ENCODE measurements at places on chromosomes 16 and 17.

DNA sequence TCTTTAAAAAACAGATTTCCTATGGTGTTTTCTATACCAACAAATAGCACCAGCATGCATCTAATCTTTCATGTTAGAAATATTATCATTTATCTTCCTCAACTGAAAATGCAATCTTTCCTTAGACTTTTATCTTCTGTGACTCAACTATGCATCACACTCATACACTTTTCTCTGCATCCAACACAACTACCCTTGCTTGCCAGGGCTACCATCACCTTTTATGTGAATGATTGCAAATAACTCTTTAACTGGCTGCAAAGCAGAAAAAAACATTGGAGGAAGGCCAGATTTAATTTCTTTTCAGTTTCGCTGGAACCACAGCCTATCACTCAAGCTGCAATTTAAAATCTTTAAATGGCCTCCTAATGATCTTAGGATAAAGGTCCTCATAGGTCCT is 212.9 kb downstream of the CDH8 start:
- DNase-seq: no peak

GRCh38 chr17:17176341-17176740 is 29.8 kb downstream of the PLD6 start:
- no peak for DNase-seq

DNA sequence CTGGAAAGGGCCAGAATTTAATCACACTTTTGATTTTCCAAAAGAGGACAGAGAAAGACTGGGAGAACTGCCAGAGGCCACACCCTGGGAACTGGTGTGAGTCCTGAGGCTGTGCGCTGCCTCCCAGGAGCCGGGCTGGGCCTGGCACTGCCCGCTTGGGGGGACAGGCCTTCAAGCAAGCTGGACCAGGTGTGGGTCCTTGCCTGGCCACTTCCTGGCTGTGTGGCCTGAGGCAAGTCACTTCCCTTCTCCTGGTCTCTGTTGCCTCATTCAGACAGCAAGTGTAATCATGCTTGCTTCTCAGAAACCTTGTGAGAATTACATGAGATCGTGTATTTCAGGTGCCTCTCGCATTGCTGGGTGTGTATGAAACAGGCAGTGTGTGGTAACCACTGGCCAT is 143.0 kb downstream of the SNX29 start:
- DNase-seq: no peak

- DNase-seq: no peak
Observed at GRCh38 chr16:54347961-54348360, 61.4 kb upstream of the IRX3 start.

DNA sequence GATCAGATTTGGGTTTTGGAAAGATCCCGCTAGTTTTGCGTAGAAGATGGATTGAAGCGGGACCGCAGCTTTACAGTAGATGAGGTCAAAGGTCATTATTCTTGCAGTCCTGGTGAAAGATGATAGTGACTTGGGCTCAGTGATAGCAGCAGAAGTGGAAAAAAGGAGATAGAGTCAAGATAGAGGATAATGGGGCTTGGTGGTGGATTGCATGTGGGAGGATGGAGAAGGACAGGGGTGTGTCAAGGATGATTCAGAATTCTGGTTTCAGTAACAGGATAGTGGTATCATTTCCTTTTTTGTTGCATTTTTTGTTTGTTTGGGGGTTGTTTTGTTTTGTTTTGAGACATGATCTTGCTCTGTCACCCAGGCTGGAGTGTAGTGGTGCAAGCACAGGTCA is 28.7 kb downstream of the CHD9NB start:
- DNase-seq: no peak

- DNase-seq: no peak
Observed at GRCh38 chr16:508884-509736, 18.4 kb upstream of the CAPN15 start.

GRCh38 chr17:75271955-75272847 is 1.2 kb upstream of the MIF4GD start:
- no peak for DNase-seq

DNA sequence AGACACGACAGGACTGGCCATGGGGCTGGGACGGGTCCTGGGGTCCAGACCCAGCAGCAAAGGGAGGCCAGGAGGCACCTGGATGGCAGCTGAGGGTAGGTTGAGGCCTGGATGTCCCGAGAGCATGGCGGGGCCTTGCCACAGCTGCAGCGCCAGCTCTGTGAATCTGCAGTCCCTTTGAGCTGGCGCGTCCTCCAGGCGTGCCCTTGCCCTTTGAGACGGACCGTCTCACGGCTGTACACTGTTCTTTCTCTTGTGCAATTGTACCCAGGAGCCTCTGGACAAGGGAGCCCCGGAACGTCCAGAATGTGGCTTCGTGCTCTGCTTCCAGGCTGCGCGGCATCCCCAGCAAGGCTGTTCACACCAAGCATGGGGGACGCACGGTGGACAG is 69.5 kb upstream of the CIBAR2 start:
- no peak for DNase-seq

- no peak for DNase-seq
Observed at GRCh38 chr17:64406321-64407200, 15.9 kb upstream of the PECAM1 start.

DNA sequence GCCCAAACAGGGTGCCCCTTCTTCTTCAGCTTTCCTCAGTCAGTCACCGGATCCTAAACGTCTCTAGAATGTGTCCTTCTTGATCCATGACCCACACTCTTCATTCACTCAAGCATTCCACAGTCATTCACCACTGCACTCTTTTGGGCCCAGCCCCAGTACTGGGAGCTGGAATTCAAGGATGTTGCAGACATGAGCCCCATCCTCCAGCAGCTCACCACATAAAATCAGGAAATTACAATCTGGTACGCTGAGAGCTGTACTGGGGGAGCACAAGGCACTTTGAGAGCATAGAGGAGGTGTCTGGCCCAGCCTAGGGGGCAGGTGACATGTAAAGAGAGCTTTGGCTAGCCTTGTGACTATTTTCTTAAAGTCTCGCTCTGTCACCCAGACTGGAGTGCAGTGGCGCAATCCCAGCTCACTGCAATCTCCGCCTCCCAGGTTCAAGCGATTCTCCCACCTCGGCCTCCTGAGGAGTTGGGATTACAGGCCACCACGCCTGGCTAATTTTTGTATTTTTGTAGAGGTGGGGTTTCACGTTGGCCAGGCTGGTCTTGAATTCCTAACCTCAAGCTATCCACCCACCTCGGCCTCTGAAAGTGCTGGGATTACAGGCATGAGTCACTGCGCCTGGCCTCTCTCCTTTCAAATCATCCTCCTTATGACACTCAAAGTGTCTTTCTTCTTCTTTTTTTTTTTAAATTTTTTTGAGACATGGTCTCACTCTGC is 18.7 kb downstream of the CES4A start:
- DNase-seq: no peak

DNA sequence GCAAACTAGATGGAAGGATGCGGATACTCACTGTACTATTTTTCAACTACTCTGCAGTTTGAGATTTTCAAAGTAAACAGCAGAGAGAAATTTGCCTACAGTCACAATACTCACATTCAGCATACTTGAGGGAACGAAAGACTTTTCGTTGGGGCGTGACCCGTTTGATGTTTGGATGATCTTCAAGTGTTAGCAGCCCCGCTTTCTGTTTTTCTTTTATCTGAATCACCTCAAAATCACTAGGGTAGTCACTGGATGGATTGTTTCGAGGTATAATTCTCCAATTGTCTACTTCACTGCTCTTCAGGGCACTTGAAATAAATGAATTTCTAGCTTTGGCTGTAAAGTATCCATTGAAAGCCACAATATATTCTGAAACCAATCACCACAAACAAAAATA is 17.8 kb downstream of the MBTPS1 start:
- no peak for DNase-seq

GRCh38 chr17:66751771-66752170 is 83.1 kb upstream of the CACNG5 start:
- no peak for DNase-seq

GRCh38 chr16:30447512-30448226 is 2.0 kb upstream of the SEPHS2 start:
- no peak for DNase-seq

GRCh38 chr17:37146086-37147064 is 197.6 kb downstream of the AATF start:
- no peak for DNase-seq

GRCh38 chr17:41627316-41628072 is 3.1 kb upstream of the KRT17 start:
- no peak for DNase-seq

- no peak for DNase-seq
Observed at GRCh38 chr17:48021934-48022333, 15.7 kb downstream of the COPZ2 start.

GRCh38 chr17:77935121-77935571 is 23.4 kb upstream of the TNRC6C start:
- no peak for DNase-seq

DNA sequence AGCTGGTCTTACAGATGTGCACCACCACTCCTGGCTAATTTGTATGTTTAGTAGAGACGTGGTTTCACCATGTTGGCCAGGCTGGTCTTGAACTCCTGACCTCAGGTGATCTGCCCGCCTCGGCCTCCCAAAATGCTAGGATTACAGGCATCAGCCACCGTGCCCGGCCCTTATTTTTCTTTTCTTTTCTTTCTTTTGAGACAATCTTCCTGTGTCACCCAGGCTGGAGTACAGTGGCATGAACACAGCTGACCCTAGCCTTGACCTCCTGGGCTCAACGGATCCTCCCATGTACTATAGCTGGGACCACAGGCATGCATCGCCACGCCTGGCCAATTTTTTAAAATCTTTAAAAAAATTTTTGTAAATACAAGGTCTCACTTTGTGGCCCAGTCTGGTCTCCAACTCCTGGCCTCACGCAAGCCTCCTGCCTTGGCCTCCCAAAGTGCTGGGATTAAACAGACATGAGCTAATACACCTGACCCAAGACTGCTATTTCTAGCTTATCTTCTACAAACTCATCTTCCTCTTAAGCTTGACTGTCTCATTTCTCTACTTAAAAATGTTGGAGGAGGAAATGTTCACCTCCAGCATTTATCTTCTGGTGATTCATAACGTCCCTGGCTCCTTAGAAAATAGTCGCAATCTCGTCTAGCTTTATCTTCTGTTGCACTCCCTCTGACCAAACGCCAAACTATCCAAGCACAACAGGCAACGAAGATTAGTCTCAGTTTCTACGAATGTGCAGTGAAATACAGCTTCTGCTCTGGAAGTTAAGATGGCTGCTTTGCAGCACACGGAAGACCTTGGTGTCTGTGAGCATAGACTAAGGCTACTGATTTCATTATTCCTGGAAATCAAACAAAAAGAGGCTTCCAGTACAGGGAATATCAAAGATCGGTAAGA is 8.2 kb upstream of the TMEM94 start:
- no peak for DNase-seq

DNA sequence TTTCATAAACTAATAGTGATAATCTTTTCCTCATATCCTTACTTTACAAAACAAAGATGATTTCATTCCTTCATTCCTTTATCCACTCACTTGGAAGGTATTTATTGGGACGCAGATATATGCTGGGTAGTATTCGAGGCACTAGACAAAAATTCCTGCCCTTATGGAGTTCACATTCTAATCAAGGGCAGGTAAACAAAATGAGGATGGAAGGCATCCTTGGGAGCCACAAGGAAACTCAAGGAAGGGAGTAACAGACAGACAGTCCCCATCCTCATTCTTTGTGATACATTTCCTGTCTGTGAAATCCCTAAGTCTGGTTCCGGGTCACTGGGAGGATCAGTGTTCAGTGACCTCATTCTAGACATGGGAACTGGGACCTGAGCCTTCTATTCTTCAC is 45.2 kb downstream of the SLC6A2 start:
- no peak for DNase-seq

DNA sequence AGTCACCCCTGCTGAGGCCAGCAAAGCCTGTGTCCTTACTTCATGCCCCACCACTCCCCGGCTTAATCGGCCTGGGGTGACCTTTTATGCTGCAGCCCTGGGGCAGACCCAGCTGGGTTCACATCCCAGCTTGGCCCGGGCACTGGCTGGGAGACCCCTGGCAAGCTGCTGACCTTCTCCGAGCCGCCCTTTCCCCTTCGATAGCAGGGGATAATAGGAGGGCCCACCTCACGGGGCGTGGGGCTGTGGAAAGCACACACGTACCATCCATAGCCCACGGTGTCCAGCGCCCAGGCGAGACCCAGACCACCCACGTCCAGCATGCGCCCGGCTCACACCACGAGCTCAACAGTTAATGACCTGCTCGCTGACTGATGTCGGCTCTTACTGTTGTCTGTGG is 26.8 kb downstream of the TBC1D16 start:
- no peak for DNase-seq

DNA sequence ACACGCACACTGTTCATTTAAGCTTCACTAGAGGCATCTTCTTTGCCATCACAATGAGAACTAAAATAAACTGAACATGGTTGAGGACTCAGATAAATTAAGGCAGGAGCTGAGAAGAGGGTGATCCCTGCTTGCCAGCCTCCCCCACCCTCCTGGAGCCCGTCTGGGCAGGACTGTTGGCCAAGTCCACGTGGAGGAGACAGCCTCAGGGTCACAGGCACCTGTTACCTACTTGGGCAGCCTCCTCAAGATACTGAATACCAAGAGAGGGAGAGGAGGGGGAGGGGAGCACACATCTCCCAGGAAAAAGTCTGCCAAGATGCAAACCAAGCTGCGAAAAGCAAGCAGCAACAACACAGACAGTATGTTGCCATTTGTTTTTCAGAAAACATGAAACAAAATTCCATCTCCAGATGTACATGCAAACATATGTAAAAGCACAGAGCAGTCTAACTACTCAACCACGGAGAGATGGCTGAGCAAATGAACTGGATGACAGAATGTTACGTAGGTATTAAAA is 67.4 kb downstream of the SLC39A11 start:
- no peak for DNase-seq

DNA sequence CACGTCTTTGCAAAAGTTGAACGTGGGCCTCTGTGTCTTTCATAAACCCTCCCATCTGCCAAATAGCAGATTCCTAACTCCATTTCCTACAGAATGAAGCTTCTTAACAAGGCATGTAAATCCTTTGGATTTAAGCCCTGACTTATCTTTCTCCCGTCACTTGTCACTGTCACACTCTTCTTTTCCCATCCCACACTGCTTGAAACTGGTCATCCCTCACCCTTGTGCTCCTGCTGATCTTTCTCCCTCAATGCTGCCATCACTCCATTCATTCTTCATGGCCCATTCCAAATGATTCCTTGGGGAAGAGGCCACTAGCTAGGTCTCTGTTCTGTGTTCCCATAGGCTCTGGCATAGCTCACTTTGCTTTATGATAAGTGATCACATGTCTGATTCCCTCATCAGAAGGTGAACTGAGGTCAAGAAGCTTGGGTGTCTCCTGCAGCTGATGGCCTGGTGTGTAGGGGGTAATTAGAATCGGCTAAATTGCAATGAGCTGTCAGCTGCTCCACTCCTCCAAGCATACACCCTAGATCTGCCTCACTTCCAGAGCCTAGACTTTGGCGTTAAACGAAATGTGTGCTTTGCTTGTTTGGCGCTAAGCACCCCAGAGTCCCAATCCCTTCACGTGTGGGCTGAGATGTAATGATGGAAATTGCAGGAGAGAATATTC is 61.7 kb downstream of the PECAM1 start:
- no peak for DNase-seq

- no peak for DNase-seq
Observed at GRCh38 chr16:5326395-5326794, 228.8 kb upstream of the EEF2KMT start.

DNA sequence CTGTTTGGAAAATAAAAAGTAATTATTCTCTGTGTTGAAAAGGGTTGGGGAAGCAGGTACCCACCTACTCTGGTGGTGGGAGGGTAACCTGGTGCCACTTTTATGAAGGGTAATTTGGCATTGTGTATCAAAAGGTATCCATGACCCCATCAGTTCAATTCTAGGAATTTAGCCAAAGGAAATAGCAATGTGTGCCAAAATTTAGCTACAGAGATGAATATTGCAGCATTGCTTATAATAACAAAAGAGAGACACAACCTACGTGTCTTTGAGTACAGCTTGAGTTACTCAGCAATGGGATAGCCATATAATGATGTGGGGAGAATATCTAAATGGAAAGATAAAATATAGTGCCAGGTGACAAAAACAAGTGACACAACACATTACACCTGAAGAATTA is 170.7 kb downstream of the NTN1 start:
- DNase-seq: no peak

Data from stimulated activated CD8-positive, alpha-beta memory T cell treated with anti-CD3 and anti-CD28 coated beads, Interleukin-7, amount 100 ng/mL, for 48 hours (primary cell).